ENCODE measurements at places on chromosomes 7 and 10.
A peak's percentile ranks its signal among the peaks of the same experiment; 100 is the strongest.

GRCh38 chr10:35640951-35641675 is 983 bp downstream of the FZD8 start:
- DNase-seq: peak; percentile 78

- no peak for DNase-seq
Observed at GRCh38 chr7:7908622-7909145, 59.9 kb upstream of the GLCCI1 start.

GRCh38 chr7:99184532-99185218 is 23.2 kb downstream of the KPNA7 start:
- DNase-seq: no peak

- DNase-seq: no peak
Observed at GRCh38 chr7:84390845-84391244, 196.3 kb upstream of the SEMA3A start.

DNA sequence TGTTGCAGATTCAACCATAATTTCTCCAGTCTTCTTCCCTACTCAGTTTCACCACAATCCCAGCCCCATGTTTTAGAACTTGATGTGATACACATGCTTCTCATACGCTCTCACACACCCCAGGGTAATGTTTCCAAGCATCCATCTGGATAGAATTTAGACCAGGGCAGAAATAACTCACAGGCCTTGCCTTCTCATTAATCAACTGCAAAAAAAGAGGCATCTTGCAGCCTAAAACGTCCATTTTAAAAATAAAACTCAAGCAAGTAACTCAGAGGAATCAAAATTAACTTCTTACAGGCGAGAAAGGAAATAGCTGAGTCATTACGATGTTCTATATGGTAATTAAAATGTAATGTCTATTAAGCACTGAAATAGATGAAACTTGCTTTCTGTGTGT is 127.2 kb upstream of the RSU1 start:
- peak; percentile 96 for DNase-seq

Data from fibroblast of upper back skin (primary cell).